ENCODE measurements at places on chromosomes 16 and 17.

- no peak for DNase-seq
Observed at GRCh38 chr16:46859719-46860152, 24.4 kb upstream of the GPT2 start.

DNA sequence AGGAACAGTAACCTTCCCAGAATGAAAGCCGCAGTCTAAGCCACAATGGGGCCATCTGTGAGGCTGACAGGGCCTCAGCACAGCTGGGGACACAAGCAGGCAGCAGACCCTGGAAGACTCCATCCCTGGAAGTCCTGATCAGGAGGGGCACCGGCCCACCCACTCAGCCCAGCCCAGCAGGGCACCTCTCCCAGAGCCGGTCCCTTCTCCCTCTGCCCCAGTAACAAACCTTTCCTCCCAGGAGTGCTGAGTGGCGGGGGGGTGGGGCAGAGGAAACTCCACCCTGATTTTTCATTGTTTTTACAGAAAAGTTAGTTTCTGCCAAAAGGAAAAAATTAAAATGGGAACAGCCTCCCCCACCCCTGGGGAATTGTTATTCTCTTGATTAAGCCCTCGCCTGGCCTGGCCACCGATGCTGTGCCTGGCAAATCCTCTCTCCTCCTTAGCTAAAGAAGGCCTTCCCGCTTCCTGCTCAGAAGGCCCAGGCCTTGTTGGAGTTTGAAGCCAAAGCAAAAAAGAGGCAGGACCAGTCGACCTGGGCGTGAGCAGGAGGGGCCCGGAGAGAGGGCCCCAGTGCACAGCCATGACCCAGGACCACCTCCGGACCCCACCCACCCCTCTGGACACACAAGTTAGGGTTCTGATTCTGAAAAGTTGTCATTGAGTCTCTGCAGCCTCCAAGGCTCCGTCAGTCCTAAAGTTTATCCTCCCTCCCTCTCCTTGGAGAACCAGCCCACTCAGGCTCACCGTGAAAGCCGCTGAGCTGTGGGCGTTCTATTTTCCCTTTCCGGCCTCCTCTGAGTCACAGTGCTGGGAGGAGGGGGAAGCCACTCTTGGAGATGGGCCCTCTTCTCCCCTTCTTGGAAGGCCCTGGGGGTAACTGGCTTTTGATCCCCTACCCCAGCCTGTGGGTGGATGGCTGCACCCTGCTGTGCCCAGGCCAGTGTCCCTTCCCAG is 128.4 kb upstream of the TNRC6C start:
- DNase-seq, result no peak

DNA sequence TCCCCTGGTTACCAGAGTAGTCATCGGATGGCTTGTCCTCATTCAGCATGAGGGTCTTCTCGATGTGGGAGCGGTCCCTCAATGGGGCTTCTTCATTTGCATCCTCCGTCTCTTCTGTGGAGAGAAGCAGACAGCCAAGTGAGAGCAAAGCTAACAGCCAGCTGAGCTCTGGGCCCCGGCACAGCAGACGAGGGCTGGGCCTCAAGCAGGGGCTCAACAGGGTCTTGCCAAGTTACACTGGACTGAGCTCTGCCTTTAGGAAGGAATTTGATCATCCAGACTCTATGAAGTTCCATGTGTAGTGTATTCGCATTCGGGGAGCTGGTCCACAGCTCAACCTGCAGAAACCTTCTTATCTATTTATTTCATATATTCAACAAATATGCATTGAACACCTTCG is 37.4 kb downstream of the SRL start:
- no peak for DNase-seq

- no peak for DNase-seq
Observed at GRCh38 chr17:19269106-19269505, 31.9 kb downstream of the EPN2 start.

GRCh38 chr17:70922268-70922667 is 752.9 kb downstream of the KCNJ2 start:
- DNase-seq, result no peak
